Colonic mucosa (tissue), 4 donors: ENCODE measurements at places on chromosomes 16 and 17.

- no peaks in the 10 kb centered on the region for H3K36me3 ChIP-seq
- H3K4me3 ChIP-seq, result no peak overlapping the region
- peaks cover 38% of the 10 kb centered on the region for H3K4me1 ChIP-seq
- no peak for DNase-seq
- no peaks in the 10 kb centered on the region for H3K27me3 ChIP-seq
Observed at GRCh38 chr17:74756891-74757290, 8.5 kb downstream of the NHERF1 start.

- peaks cover 62% of the 10 kb centered on the region for H3K27me3 ChIP-seq
- no peak overlapping the region for H3K27ac ChIP-seq
- no peak for DNase-seq
- H3K36me3 ChIP-seq, result no peaks in the 10 kb centered on the region
Observed at GRCh38 chr17:80474961-80475909, 1.2 kb downstream of the NPTX1 start.

DNA sequence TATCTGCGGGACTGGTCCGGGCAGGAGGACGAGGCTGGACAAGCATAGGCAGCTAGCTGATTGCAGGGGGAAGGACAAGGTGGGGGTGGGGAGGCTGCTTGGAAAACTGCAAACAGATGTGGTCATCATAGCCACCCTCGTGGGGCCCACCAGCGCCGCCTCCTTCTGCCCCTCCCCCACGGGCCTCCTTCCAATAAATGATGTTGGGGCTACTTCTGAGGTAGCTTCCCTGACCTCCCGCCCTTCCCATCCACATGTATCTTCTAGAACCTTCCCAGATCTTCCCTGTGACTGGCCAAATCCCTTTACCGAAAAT is 12.3 kb upstream of the CDC42EP4 start:
- no peaks in the 10 kb centered on the region for H3K4me1 ChIP-seq
- no peaks in the 10 kb centered on the region for H3K36me3 ChIP-seq
- no peak overlapping the region for H3K4me3 ChIP-seq
- H3K27me3 ChIP-seq, result no peaks in the 10 kb centered on the region
- no peak overlapping the region for H3K27ac ChIP-seq

DNA sequence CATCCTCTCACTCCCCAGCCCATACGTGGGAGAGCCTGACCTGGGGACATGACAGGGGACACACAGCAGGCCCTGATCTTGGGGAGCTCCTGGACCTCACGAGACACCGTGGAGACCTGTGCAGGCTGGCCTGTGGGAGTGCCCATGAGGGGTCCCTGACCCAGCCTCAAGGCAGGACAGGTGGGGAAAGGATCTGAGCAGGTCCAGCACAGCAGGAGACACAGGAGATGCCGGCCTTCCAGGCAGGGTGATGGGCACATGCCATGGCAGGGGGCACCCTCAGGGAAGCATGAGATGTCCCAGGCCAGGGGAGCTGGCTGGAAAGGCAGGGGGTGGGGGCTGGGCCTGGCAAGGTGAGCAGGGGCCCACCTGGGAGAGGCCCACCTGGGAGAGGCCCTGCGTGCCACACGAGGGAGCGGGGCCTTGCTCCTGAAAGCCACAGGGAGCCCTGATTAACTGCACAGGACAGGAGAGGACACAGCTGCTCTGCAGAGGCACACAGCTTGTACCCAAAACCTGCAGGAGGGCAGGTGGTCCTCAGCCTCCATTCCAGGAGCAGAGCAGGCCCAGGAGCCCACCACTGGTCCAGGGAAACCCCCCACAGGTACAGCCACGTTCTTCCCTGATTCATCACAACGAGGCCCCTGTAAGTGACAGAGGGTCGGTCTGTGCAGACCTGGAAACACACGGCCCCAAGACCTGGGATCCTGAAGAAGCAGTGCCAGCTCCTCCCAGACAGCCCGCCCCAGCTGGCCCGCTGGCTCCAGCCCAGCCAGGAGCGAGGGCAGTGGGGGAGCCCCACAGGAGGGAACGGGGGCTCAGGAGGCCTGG is 26.6 kb upstream of the KRT17 start:
- no peaks in the 10 kb centered on the region for H3K36me3 ChIP-seq
- H3K4me1 ChIP-seq, result peaks cover 33% of the 10 kb centered on the region
- peak overlapping the region; percentile 89 for H3K27ac ChIP-seq
- H3K4me3 ChIP-seq, result no peak overlapping the region
